NCI-H2171 treated with DMSO at 0.1 percent for 48 hours (cell line): ENCODE measurements at places on chromosomes 3 and 15.

- no peak for DNase-seq
These were observed 50.0 kb downstream of the DNAJB8 start for GRCh38 chr3:128416578-128417211.

DNA sequence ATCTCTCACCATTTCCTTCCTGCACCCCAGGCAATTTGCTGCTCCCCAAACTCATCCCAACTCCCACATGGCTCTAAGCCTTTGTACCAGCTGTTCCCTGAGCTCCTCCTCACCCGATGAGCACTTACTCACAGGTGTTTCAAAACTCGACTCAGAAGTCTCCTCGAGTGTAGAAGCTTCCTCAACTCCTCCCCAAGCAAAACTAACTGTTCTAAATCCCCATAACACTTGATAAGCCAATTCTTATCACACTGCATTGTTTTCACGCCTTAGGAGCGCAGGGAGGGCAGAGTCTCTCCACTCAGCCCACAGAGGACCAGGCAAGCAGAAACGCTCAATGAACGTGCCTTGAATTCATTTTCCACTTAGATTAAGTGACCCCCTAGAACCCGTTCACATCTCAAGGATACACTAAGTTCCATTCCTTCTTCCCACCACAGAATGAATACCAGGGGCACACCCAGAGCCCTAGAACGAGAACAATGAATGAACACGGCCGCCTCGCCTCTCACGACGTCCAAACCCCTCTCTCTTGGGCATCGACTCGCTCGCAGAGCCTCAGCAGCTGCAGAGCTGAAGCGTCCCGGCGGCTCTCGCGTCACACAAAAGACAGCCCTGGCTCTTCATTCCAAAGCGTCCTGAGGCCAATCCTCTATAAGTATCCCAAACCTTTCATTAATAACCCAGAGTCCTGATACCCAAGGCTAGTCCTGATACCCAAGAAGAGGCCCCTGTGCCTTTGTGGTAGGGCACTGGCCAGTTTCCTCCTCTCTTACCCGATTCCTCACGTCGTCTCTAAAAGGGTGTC lies 1.1 kb downstream of the RAF1 start:
- DNase-seq, result peak; percentile 27

- DNase-seq, result no peak
These were observed 545.0 kb downstream of the SI start for GRCh38 chr3:164533275-164533674.

DNA sequence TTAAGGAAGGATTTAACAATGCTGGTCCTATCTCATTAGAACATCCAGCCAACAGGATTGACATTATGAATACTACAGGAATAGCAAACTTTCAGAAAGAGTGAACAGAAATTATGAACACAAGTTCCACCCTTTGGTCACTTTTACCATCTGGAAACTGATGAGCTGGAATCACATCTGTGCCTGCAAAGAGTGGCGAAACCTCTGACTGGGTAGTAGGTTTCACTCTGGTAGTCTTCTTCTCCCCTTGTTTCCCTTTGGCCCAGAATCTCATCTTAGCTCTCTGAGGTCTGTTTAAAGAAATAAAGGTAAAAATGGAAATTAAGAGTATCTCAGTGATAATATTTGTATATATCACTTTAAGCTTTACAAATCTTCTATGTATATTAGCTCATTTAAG lies 73.1 kb downstream of the NR2E3 start:
- DNase-seq, result no peak

DNA sequence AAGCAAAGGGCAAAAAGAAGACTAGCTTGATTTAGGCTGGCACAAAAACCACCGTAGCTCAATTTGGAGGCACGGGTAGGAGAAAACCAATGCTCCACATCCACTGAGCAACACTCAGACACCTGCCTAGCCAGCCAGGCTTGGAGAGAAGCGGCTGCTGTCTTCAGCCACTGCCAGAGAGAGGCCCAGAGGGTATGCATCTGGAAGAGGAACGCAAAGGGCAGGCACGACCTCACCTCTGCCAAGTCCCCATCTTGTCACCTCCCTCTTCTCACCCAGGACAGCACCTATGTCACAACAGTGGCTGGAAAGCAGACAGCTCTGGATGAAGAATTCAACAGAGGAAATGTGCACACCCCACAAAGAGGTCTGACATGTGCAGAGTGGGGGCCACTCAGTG lies 93.5 kb downstream of the ADAMTS17 start:
- DNase-seq, result no peak

- DNase-seq, result no peak
These were observed 17.0 kb downstream of the RPL39L start for GRCh38 chr3:187122261-187122660.

DNA sequence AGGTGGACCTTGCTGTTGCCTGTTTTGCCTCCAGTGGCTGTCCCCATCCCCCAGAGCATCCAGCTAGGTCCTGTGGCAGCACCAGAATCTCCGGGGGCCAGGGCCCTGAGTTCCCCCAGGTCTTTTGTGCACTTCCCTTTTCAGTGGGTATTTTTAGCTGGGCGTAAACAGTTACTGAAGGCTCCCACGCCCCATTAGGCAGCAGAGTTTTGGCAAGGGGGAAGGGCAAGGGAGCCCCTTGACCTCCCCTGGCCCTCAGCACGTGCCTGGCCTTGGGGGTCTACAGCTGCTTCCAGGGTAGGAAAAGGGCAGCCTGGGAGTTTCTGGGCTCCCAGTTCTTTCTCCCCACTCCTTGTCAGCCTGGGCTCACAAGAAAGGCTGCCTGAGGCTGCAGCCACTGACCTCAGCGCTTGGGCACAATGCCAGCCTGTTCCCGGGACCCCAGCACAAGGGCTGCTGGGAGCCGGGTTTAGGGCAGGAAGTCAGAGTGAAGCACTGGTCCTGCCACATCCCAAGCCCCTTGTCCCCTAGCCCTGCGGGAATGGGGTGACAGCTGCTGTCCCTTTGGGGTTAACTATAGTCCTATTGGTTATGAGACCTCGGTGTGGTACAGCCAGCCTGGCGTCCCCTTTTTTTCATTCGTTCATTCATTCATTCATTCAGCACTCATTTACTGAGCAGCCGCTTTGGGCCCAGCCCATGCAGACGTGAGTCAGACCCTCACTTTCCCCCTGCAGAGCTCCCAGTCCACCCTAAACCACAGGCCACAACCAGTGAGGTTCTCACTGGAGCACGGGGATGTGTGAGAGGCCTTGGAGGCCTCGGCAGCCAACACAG lies 8.4 kb downstream of the CSK start:
- DNase-seq, result no peak

GRCh38 chr15:57684491-57685151 lies 21.9 kb upstream of the POLR2M start:
- DNase-seq, result no peak

DNA sequence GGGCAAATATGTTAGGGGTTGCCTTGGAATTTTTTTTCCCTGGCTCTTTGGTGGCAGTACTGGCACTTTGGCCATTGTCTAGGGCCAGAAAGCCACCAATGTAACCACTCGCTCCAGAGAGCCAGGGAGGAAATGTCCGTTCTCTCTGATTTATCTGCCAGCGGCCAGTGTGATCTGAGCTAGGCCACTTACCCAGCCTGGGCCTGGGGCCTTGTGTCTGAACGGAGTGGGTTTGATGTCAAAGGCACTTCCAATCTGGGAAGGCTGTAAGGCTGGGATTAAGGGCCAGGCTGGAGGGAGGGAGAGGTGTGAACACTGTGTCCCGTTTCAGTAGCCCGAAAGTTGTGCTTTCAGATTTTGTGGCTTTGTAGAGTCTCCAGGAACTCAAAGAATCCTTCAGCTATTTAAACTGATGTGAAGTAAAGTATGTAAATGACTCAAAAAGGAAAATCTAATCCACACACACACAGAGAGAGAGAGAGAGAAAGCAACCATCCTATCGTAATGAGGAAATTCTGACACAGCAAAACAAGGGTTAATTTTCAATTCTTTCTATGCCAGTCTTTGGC lies 271.0 kb downstream of the PDZRN3 start:
- DNase-seq, result no peak

GRCh38 chr15:100515758-100516157 lies 13.0 kb downstream of the CERS3 start:
- no peak for DNase-seq
